ENCODE measurements at places on chromosomes 3 and 15. TPM values are rescaled to one million over a fixed set of nuclear protein-coding genes. Genes with fewer than 3 reads are reported as not detected.

HESX1 gene
- polyA plus RNA-seq: 0.63 TPM

TP63 gene
- 0.25 TPM for polyA plus RNA-seq

FOXB1 gene
- not detected for polyA plus RNA-seq

PPP2R3A gene
- 26.4 TPM for polyA plus RNA-seq

CASR gene
- not detected for polyA plus RNA-seq

FBXL2 gene
- 2.0 TPM for polyA plus RNA-seq
